Fibroblast of mammary gland (primary cell): ENCODE measurements at places on chromosomes 6 and 20.

GRCh38 chr6:44062105-44062770 lies 65.0 kb downstream of the MRPL14 start:
- DNase-seq: no peak

GRCh38 chr20:62282103-62282502 lies 20.7 kb upstream of the ADRM1 start:
- DNase-seq: no peak

DNA sequence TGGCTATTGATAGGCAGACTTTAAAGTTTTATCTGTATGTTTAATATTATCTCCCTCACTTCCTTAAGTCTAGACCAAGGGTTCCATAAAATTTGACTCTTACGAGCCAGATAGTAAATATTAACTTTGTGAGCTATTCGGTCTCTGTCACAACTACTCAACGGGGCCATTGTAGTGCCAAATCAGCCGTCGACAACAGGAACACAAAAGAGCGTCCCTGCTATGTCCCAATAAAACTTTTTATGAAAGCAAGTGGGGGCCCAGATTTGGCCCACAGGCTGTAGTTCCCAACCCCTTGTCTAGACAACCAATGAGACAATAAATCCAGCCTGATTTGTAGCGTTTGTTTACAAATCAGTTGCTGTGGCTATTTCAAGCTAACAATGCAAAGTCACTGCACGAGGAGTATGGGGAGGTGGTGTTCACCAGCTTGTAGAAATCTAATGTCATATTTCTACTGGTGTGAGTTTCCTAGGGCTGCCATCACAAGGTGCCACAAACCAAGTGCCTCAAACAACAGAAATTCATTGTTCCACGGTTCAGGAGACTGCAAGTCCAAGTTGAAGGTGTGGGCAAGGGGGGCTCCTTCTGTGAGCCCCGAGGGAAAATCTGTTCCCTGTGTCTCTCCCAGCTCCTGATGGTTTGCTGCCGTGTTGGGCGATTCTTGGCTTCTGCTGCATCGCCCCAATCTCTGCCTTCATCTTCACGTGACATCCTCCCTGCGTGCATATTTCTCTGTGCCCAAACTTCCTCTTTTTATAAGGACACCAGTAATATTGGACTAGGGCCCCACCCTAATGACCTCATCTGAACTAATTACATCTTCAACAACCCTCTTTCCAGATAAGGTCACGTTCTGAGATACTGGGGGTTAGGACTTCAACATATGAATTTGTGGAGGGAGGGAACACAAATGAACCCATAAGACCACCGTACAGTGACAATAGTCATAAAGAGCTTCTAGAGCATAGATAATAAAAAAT lies 356.0 kb upstream of the JARID2 start:
- no peak for DNase-seq

GRCh38 chr20:9349249-9349648 lies 165.1 kb upstream of the LAMP5 start:
- no peak for DNase-seq

DNA sequence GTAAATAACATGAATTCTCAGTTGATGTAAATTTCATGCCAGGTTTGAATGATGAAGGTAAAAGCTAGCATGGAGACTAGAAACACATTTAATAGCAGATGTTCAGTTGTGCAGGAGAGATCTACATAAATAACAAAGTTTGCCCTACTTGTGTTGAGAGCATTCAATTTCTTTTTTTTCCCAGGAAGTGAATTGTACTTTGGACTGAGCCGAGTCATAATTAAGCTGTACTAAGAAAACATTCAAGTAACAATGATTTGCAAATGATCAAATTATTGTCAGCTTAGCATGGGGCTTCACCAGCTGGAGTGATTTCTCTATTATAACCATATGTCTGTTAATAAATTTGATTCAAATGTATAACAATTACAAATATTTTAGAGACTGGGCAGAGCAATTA lies 893.5 kb upstream of the MAP3K7 start:
- DNase-seq: no peak
